ENCODE measurements at places on chromosomes 16 and 17.
A peak's percentile ranks its signal among the peaks of the same experiment; 100 is the strongest.

- no peak for DNase-seq
These were observed 88.6 kb upstream of the XYLT1 start for GRCh38 chr16:17559394-17559793.

GRCh38 chr17:46815474-46816353, 2.8 kb downstream of the WNT3 start:
- no peak for DNase-seq

DNA sequence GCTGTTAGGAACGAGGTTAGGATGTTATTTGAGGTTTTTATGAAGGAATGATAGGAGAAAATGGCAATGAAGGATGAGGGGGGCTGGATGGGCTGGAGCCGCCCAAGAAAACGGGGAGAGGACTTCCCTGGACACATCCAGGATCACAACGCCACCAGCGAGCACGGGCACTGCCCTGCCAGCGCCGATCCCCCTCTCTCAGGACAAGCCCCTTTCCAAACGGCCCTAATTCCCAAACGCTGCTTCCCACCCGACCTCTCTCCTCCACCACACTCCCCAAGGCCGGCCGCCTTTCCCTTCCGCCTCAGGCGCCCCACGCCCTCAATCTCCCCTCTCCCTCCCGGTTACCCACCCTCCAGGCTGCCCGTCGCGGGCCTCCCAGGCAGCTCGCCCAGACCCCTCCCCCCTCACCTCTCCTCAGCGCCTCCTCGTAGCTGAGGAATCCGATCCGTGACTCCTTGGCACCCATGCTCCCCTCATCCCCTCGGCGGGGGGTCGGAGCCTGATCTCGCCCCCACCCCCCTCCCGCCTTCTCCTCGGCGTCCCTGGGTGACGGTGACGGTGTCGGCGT, 377 bp downstream of the USP32 start:
- DNase-seq = no peak

- DNase-seq = no peak
These were observed 33.0 kb upstream of the TMC5 start for GRCh38 chr16:19384656-19385055.

DNA sequence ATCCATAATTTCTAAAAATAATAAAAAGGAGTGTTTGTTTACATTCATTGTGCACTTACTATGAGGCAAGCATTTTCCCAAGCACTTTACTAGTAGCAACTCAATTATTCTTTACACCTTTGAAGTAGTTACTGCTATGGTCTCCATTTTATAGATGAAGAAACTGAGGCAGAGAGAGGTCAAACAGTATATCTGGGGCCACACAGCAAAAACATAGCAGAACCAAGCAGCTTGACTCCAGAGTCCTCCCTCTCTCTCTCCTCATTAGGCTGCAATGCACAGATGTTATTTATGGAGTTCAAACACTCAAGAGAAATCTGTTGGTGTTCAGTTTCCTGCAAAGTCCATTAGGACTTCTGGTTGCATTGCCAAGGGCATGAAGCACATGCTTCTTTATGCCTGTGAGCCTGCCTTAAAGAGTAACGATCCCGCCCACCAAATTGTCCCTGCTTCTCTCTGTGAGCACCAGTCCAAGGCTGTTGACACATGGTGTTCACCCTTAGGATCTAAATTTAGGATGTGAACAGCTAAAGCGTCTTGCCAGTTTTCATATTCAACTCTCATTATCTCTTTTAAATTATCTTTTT, 44.0 kb downstream of the GPRC5B start:
- DNase-seq = peak; percentile 51
